Pancreas (tissue), 10 donors: ENCODE measurements at places on chromosomes 3 and 15. TPM values are rescaled to one million over a fixed set of nuclear protein-coding genes. Genes with fewer than 3 reads are reported as not detected.

SLC6A20 gene
- 7.7 TPM for polyA plus RNA-seq

GRCh38 chr3:183287301-183287971 lies 34.4 kb downstream of the B3GNT5 start:
- no peaks in the 10 kb centered on the region for H3K36me3 ChIP-seq
- H3K27me3 ChIP-seq, result no peaks in the 10 kb centered on the region
- H3K4me1 ChIP-seq, result peaks cover 9% of the 10 kb centered on the region
- DNase-seq, result no peak

TRIP4 gene
- polyA plus RNA-seq, result 11.7 TPM

CHDH gene
- 9.3 TPM for polyA plus RNA-seq

DNA sequence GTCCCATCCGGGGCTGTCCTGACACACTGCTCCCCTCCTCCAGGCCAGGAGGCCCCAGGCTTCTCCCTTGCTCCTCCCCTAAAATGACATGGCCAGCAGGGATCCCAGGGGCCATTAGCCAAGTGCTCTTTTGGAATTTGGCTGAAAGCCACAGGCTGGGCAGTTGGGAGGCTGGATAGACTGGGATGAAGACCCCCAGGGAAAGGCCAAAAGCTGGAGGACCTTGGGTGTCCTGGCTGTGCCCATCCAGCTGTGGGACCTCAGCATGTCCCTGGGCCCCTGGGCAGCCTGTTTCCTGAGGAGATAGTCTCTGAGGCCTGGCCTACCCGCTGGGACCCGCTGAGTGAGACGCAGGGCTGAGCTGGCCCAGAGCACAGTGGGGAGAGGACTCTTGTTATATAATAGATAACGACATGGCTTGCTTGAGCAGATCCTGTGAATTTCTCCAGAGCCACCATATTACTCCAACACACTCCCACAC lies 5.7 kb upstream of the PDE8A start:
- no peak overlapping the region for H3K27ac ChIP-seq
- H3K4me3 ChIP-seq, result no peak overlapping the region
- no peak for DNase-seq
- H3K36me3 ChIP-seq, result no peaks in the 10 kb centered on the region
- H3K4me1 ChIP-seq, result no peaks in the 10 kb centered on the region

FRG2C gene
- polyA plus RNA-seq, result not detected

DNA sequence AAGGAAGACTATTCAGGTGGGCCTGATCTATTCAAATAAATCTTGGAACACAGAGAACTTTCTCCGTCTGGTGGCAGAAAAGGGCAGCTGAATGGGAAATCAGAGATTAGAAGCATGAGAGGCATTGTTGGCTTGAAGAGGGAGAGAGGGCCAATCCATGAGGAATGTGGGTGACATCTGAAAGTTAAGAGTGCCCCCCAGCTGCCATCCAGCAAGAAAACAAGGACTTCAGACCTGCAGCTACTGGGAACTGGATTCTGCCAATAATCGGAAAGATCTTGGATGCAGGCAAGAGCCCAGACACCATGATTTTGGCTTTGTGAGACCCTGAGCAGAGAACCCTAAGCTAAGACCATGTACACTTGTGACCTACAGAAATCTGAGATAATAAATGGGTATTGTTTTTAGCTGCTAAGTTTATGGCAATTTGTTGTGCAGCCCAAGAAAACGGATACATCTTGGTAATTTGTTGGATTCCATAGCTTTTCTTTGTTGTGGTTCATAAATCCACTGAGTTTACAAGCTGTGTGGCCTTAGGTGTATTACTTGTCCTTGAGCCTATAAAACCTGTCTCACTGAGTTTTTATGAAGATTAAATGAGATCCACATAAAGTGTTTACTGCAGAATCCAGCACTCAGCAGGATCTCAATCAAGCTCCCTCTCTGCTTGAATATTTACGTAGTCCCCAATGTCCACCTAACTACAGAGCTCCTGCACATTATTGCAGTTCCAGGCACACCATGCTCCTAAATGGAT lies 82.1 kb upstream of the PRTG start:
- H3K4me3 ChIP-seq, result no peak overlapping the region
- no peaks in the 10 kb centered on the region for H3K36me3 ChIP-seq
- DNase-seq, result no peak
- H3K4me1 ChIP-seq, result no peaks in the 10 kb centered on the region
- no peak overlapping the region for H3K27ac ChIP-seq
- H3K27me3 ChIP-seq, result no peaks in the 10 kb centered on the region

FANCD2OS gene
- not detected for polyA plus RNA-seq

DNA sequence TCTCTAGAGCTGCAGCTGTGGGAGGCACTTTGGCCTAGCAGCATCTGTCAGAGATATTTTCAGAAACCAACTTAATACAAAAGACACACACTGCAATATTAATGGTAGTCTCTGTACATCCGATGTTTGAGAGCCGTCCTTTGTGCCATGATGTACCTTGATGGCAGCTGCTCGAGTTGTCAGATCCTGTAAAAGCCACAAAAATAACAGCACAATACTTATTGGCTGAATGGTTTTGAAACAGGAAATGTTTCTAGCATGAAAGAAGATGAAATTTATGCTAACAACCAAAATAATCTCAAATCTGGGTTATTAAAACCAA lies 445.5 kb upstream of the TBL1XR1 start:
- DNase-seq, result no peak
- no peaks in the 10 kb centered on the region for H3K36me3 ChIP-seq
- H3K4me1 ChIP-seq, result no peaks in the 10 kb centered on the region
- H3K4me3 ChIP-seq, result no peak overlapping the region

GLDN gene
- polyA plus RNA-seq, result 0.23 TPM

DNA sequence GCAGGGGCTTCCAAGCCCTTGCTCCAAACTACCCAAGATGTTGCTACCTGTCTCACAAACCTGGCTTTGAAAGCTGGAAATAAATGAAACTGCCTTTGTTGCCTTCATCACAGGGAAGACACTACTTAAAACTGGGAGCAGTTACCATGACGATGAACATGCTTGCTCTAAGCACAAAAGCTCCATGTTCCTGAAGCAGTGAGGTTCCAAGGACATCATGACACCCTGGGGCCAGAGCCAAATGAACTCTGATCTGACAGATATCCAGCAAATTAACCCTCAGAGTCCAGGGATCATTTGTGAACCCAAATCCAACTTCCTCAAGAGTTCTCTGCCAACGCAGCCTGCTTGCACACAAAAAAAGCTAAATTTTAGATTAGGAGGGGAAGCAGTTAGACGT lies 10.7 kb downstream of the TRAIP start:
- H3K36me3 ChIP-seq, result no peaks in the 10 kb centered on the region
- H3K4me3 ChIP-seq, result no peak overlapping the region
- DNase-seq, result no peak
- no peaks in the 10 kb centered on the region for H3K27me3 ChIP-seq

- no peaks in the 10 kb centered on the region for H3K36me3 ChIP-seq
- H3K4me1 ChIP-seq, result no peaks in the 10 kb centered on the region
- no peak overlapping the region for H3K27ac ChIP-seq
- no peaks in the 10 kb centered on the region for H3K27me3 ChIP-seq
Measured at GRCh38 chr3:76756577-76756976, 283.3 kb upstream of the ROBO2 start.

GRCh38 chr3:13749063-13749764 lies 130.7 kb downstream of the WNT7A start:
- H3K4me3 ChIP-seq, result no peak overlapping the region
- no peaks in the 10 kb centered on the region for H3K36me3 ChIP-seq
- H3K27ac ChIP-seq, result no peak overlapping the region
- no peak for DNase-seq

DNA sequence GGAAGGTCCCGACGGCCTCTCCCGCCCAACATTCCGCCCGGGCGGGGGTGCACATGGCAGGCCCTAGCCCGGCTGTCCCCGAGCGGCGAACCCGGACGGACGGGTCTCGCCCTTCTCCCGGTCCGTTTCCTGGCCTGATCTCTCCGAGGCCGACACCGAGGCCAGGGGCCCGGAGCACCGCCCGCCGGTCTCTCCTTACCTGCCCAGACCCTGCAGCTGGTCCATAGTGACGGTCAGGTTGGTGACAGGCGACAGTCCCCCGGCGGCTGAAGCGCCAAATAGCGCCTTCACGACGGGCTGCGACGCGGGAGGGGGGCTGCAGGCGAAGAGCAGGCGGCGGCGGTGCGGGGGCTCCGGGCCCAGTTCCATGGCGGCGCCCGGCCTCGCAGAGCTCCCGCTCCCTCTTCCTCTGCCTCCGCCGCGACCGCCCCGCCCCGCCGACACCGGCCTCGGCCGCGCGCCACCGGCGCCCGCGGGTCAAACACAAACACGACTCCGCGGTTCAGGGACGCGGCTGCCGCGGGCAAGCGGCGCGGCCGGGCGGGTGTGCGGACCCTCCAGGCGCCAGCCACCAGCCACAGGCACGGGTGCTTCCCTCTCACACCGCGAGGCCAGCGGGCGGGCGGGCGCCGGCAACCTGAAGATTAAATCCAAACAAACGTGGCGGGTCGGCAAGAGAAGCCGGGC lies 495 bp downstream of the CDC25A start:
- no peaks in the 10 kb centered on the region for H3K4me1 ChIP-seq
- H3K36me3 ChIP-seq, result no peaks in the 10 kb centered on the region
- H3K27me3 ChIP-seq, result no peaks in the 10 kb centered on the region
- peak overlapping the region; percentile 78 for H3K4me3 ChIP-seq

GRCh38 chr15:78056714-78057269 lies 20.7 kb downstream of the TBC1D2B start:
- H3K27me3 ChIP-seq, result no peaks in the 10 kb centered on the region
- H3K4me1 ChIP-seq, result peaks cover 51% of the 10 kb centered on the region
- peak overlapping the region; percentile 30 for H3K27ac ChIP-seq
- no peak overlapping the region for H3K4me3 ChIP-seq
- no peaks in the 10 kb centered on the region for H3K36me3 ChIP-seq
- no peak for DNase-seq

DNA sequence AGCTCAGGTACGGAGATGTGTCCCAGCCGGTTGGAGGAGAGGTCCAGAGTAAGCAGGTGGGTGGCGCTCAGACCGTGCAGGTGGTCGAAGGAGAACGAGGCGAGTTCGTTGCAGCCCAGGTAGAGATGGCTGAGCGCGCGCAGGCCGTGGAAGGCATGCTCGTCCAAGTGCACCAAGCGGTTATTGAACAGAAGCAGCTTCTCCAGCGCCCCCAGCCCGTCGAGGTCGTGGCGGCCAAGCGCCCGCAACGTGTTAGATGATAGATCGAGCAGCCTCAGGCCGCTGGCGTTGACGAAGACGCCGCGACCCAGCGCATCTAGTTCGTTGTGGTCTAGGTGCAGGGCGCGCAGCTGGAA lies 648 bp downstream of the AMIGO3 start:
- H3K36me3 ChIP-seq, result peaks cover 5% of the 10 kb centered on the region
- peak; percentile 88 for DNase-seq
- no peaks in the 10 kb centered on the region for H3K27me3 ChIP-seq
- H3K27ac ChIP-seq, result no peak overlapping the region
- H3K4me1 ChIP-seq, result no peaks in the 10 kb centered on the region

DNA sequence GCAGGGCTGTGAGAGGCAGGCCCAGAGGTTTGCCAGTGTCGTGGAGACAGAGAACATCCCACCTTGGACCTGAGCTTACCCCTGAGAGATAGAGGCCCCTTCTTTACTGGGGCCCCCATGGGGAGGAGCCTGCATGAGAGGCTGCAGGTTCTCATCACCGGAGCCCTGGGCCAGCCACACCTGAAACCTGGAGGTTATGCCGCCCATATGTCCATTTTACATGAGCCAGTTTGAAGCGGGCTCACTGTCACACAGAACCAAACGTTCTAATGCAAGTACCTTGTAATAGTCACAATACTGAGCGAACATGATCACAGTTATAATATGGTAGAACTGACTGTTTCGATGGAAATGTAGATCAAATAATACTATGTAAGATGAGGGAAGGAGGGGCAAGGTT lies 6.3 kb upstream of the IQSEC1 start:
- peaks cover 4% of the 10 kb centered on the region for H3K4me1 ChIP-seq
- H3K36me3 ChIP-seq, result no peaks in the 10 kb centered on the region
- DNase-seq, result no peak
- no peak overlapping the region for H3K27ac ChIP-seq
- H3K27me3 ChIP-seq, result no peaks in the 10 kb centered on the region

GALNT15 gene
- 2.8 TPM for polyA plus RNA-seq

CCR8 gene
- not detected for polyA plus RNA-seq

GRCh38 chr15:87099916-87100315 lies 1020.2 kb downstream of the AGBL1 start:
- DNase-seq, result no peak
- H3K36me3 ChIP-seq, result no peaks in the 10 kb centered on the region
- H3K27ac ChIP-seq, result no peak overlapping the region
- H3K27me3 ChIP-seq, result no peaks in the 10 kb centered on the region
- no peaks in the 10 kb centered on the region for H3K4me1 ChIP-seq

NEK10 gene
- 0.42 TPM for polyA plus RNA-seq

DNA sequence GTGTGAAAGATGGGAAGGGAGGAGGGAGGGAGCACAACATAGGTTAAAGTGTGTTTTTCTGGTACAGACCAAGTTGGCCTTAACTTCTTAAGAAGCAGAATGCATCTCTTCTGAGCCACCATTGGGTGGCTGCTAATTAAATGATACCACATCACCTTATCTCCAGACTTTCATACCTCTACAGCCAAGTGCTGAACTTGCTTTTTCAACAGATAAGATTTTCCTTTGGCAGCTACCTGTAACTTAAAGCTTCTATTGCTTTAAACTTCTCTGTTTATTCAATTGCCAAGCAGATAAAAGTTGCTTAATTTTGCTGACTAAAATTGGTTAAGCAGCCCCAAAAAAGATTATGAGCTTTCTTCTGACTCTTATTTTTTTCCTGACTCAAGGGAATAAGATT lies 292.4 kb upstream of the SGO1 start:
- no peaks in the 10 kb centered on the region for H3K4me1 ChIP-seq
- H3K27me3 ChIP-seq, result no peaks in the 10 kb centered on the region
- no peak overlapping the region for H3K4me3 ChIP-seq
- DNase-seq, result no peak

DNA sequence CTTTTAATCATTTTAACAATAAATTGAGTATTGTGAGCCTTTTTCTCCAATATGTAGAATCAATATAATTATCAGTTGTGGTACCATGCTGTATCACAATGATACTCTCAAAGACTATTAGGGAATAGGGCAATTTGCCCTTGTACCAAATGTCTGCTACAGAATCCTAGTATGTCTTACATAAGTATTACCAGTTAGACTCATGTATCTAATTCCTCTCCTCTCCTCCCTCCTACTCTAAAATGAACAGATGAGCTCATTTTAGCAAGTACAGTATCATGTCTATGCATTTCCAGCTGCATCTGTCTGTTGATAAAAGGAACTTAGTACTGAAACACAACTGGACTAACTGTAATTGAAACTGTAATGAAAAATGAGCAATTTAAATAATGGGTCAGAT lies 124.3 kb upstream of the ATP11B start:
- H3K27me3 ChIP-seq, result no peaks in the 10 kb centered on the region
- H3K27ac ChIP-seq, result no peak overlapping the region
- H3K4me1 ChIP-seq, result no peaks in the 10 kb centered on the region
- no peak overlapping the region for H3K4me3 ChIP-seq

GRCh38 chr15:83837945-83838571 lies 184.1 kb downstream of the ADAMTSL3 start:
- no peaks in the 10 kb centered on the region for H3K36me3 ChIP-seq
- H3K27me3 ChIP-seq, result no peaks in the 10 kb centered on the region
- H3K27ac ChIP-seq, result no peak overlapping the region
- peak; percentile 33 for DNase-seq
- no peak overlapping the region for H3K4me3 ChIP-seq

DNA sequence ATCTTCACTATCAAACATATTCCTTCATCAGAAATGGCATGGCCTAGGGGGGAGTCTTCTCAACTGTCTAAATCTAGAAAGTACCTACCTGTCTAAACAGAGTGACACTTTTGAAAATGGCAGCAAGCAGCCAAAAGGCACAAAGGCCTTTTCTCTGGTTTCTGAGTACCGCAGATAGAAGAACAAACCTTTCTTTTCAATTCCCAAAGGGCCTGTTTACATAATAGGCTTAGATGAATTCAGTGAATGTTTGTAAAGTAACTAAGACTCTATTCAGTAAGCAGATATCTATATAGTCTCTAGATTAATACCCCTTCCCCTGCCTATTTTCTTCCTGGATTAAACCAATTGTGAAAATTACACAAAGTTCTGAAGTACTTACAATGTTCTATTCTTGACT lies 7.1 kb downstream of the MYEF2 start:
- no peak overlapping the region for H3K27ac ChIP-seq
- no peaks in the 10 kb centered on the region for H3K36me3 ChIP-seq
